ENCODE measurements at places on chromosomes 3 and 15.

GRCh38 chr3:5151586-5151985, 29.5 kb downstream of the ARL8B start:
- DNase-seq, result no peak

DNA sequence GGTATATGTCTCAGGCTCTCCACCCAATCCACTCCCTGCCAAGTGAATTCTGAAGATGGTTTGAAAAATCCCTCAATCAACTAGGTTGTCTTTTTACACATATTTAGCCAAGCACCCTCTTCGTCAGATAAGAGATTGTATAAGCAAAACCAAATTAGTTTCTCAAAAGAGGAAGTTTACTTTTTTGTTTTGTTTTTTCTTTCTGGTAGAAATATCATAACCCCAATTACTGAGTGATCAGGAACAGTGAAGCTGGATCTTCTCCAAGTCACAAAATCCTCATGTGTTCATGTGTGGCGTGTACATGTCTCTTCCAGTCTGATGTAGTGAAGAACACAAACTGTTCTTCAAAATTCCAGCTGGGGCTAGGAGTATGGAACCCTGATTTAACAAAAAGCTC, 180.6 kb downstream of the FOXP1 start:
- DNase-seq, result no peak

- no peak for DNase-seq
These were observed 38.2 kb downstream of the FOXP1 start for GRCh38 chr3:71545330-71545729.

- DNase-seq, result peak; percentile 5
These were observed 495.5 kb upstream of the ROBO1 start for GRCh38 chr3:80263260-80263659.

DNA sequence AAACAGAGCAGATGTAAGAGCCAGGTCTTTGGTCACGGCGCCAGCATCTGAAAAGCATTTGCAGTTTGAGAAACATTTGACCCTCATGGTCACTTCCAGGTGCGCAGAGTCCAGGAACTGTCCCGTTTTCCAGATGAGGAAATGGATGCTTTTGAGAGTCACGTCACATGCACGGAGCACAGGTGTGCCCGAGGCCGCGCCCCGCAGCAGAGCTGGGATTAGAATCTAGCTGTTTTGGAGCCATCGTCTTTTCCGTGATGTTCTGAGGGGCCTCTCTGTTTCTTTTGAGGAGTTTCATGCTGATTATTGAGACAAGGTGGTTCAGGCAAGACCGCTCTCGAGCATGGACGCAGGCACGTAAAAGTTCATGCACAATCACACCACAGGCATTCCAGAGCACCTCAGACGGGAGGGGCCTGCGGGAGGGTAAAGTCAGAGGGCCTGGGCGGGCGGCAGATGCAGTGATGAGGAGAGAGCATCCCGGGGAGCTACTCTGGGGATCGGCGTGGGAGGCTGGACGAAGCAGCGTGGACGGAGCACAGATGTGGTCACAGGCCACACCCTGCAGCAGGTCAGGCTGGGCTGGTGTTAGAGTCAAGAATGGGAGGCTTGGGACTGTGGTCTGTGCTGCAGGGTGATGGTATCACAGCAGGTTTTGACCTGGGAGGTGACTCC, 139.2 kb upstream of the MEF2A start:
- no peak for DNase-seq

- DNase-seq, result peak; percentile 52
These were observed 7.7 kb downstream of the ITPKA start for GRCh38 chr15:41501191-41501917.

- no peak for DNase-seq
These were observed 40.1 kb downstream of the SGO1 start for GRCh38 chr3:20145874-20146273.

DNA sequence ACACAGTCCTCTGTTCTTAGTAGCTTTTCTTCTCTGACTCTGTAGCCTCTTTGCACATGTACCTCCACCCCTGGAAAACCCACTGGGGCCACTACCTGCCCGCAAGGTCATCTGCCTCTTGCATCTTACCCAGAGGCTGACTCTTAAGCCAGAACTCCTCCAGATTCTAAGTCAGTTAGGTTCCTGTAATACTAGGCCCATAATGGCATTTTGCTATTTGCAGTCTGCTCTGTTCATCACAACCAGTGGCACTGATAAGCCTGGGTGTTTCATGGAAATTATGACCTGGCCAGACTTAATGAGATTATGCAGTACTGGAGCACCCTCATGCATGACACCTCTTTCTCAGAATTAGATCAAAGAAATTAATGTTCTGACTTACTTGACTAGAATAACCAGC, 31.7 kb upstream of the ATG7 start:
- no peak for DNase-seq

GRCh38 chr3:142022381-142022780, 127.0 kb downstream of the TFDP2 start:
- DNase-seq, result no peak

GRCh38 chr15:90214553-90215196, 13.5 kb downstream of the SEMA4B start:
- no peak for DNase-seq

DNA sequence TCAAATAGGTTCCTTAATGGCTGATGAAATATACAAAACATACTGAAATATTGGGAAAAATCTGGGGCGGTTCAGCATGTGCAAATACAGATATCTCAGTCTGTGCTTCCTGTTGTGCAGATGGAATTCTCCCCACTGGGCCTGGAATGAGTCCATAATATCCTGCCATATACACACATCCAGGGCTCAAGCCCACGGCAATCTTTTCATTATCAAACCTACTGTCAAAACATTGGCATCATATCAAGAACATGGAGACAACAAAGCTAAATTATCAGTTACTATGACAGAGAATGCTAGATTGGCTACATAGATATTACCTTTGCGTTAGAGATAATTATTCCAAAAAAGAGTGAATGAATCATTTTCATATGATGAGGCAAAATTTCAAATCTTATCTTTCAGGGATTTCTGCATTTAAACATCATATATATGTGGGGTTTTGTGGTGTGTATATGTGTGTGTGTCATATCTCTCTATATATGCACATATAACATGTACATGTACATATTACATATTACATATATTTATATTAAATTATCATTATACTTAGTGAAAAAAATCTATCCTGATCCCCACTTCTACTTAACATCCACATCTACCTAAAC, 713.3 kb downstream of the GBE1 start:
- DNase-seq, result no peak

GRCh38 chr15:60179786-60180391, 175.8 kb downstream of the FOXB1 start:
- peak; percentile 46 for DNase-seq

DNA sequence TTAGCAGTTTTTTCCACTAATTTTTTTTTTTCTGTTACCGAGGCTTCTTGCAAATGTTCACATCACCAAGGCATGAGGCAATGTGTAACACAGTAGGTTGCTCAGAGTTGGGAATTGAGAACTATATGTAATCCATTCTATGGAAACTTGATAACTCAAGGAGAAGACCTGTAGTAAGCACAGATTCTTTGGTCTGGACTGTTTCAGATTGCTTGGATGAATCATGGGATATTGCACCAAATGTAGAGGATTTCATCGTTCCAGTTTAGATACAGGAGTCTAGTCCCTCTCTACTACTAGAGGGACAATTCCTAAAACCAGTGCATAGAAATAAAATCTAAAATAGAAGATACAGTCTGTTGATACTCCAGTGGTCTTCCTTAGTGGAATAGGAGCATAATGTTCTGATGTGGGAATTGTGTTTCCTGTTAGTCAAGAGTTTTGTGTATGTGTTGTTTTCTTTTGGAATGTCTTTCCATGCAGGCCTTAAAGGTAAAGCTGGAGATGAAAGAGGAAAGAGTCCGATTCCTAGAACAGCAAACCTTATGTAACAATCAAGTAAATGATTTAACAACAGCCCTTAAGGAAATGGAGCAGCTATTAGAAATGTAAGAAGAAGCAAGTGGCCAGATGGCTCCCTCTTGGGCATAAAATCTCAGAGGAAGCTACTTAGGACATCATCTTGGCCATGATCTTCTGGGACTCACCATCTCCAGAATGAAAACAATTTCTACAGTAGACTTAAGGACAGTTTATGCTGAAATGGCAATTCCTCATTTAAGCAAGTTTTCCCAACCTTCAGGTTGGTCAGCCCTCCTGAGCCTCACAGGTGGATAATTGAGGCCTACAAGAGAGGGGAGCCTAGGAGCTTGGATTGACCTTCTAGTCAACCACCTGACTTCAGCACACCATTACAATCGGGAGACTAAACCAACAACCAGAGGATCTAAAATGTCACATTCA, 10.7 kb downstream of the KNSTRN start:
- DNase-seq, result no peak

- no peak for DNase-seq
These were observed 14.1 kb downstream of the PTPN23 start for GRCh38 chr3:47394881-47395280.

DNA sequence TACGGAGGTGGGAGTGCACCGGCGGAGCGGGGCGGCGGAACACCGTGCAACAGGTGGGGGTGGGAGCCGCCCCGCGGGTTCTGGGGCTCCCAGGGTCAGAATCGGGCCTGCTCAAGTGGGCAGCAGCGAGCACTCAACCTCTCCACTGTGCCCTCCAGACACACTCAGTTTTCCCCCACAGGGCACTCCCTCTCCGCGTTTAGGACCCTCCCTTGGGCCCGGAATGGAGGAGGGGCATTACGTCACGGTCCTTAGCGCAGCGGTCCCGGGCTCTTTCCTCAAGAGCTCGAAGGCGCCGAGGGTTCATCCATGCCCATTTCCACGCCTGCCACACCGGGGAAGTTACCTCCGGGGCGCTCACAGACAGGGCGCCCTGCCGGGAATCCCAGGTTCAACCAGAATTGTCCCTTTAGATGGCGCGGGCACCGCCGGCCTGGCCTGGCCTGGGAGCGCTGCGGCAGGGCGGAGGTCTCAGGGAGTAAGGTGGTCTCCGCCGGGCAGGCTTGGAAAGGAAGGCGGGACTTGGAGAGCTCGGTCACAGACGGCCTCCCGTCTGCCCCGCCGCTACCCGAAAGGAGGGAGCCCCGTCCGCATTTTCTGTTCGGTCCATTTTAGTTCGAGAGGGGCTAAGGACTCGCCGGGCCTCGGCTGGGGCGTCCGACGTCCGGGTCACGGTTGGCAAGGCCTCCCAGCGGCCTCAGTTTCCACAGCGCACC, 5.1 kb downstream of the RNU6-1 start:
- peak; percentile 35 for DNase-seq

Data from iPS-NIHi11 (cell line).